ENCODE measurements at places on chromosomes 7 and 10. TPM values are rescaled to one million over a fixed set of nuclear protein-coding genes. Genes with fewer than 3 reads are reported as not detected.
A peak's percentile ranks its signal among the peaks of the same experiment; 100 is the strongest.

The C10orf105 gene
- total RNA-seq: not detected

- no peaks in the 10 kb centered on the region for H3K36me3 ChIP-seq
- H3K4me1 ChIP-seq: no peaks in the 10 kb centered on the region
- H3K4me3 ChIP-seq: no peak overlapping the region
- no peak overlapping the region for H3K27ac ChIP-seq
- no peak for DNase-seq
These were observed 113.9 kb upstream of the FAM171A1 start for GRCh38 chr10:15485027-15485426.

GRCh38 chr7:98107313-98107721 lies 655 bp downstream of the LMTK2 start:
- H3K4me3 ChIP-seq: peak overlapping the region; percentile 100
- peaks cover 46% of the 10 kb centered on the region for H3K4me1 ChIP-seq
- peak overlapping the region; percentile 94 for H3K27ac ChIP-seq
- no peaks in the 10 kb centered on the region for H3K27me3 ChIP-seq

GRCh38 chr7:26295586-26295985 lies 3.9 kb downstream of the SNX10 start:
- H3K27ac ChIP-seq: no peak overlapping the region
- H3K36me3 ChIP-seq: no peaks in the 10 kb centered on the region
- DNase-seq: no peak
- peaks cover 20% of the 10 kb centered on the region for H3K4me1 ChIP-seq
- H3K4me3 ChIP-seq: no peak overlapping the region

GRCh38 chr10:111186358-111186757 lies 109.5 kb downstream of the ADRA2A start:
- DNase-seq: no peak
- H3K4me3 ChIP-seq: no peak overlapping the region
- H3K27me3 ChIP-seq: no peaks in the 10 kb centered on the region
- no peak overlapping the region for H3K27ac ChIP-seq
- no peaks in the 10 kb centered on the region for H3K36me3 ChIP-seq

- H3K4me1 ChIP-seq: no peaks in the 10 kb centered on the region
- DNase-seq: no peak
- no peak overlapping the region for H3K4me3 ChIP-seq
- no peaks in the 10 kb centered on the region for H3K27me3 ChIP-seq
These were observed 22.0 kb downstream of the PEX1 start for GRCh38 chr7:92506363-92506762.

DNA sequence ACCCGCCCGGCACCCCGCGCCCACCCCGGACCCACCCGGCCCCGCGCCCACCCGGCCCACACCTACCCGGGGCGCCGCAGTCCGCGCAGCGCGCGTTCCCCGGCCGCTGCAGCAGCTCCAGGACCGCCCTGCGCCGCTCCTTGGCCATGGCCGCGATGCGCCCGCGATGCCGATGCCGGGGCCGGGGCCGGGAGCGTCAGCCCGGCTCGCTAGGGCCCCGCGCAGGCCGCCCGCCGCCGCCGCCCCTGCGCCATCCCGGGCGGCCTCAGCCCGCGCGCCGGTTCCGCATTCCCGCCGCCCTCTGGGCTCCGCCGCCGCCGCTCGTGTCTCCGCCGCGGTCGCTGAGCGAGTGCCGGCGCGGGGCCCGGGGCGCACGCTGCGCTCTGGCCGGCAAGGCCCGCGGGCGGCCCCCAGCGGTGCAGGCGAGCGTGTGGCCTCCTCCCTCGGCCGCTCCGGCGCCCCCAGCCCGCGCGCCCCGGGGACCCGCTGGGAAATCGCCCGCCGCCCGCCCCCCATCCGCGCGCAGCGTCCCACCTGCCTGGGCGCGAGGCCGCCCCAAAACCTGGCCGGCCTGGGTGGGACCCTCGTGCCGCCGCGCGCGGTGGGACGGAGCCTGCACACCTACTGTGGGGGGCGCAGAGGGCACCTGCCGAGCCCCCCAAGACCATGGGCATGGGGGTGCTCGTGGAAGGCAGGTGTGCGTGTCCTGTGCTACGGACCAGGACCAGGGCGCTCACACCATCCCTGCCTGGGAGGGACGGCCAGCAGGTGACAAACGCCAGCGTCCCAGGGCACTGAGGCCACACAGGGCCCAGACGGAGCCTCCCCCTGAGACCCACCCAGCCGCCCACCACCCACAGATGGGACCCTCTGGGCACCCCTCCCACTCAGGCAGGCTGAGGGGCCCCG lies at the start of gene ADAP1:
TSS of gene ADAP1 (minus strand) at position 351 of the 909 bp plus-strand sequence. CDS start at position 148, 203 bp downstream.
- H3K4me3 ChIP-seq: no peak within 1 kb of the TSS
- no peak within 1 kb of the TSS for H3K27ac ChIP-seq
- peak; percentile 62 for DNase-seq
- no peaks in the 10 kb centered on the region for H3K27me3 ChIP-seq
- peaks cover 15% of the 10 kb centered on the region for H3K4me1 ChIP-seq

DNA sequence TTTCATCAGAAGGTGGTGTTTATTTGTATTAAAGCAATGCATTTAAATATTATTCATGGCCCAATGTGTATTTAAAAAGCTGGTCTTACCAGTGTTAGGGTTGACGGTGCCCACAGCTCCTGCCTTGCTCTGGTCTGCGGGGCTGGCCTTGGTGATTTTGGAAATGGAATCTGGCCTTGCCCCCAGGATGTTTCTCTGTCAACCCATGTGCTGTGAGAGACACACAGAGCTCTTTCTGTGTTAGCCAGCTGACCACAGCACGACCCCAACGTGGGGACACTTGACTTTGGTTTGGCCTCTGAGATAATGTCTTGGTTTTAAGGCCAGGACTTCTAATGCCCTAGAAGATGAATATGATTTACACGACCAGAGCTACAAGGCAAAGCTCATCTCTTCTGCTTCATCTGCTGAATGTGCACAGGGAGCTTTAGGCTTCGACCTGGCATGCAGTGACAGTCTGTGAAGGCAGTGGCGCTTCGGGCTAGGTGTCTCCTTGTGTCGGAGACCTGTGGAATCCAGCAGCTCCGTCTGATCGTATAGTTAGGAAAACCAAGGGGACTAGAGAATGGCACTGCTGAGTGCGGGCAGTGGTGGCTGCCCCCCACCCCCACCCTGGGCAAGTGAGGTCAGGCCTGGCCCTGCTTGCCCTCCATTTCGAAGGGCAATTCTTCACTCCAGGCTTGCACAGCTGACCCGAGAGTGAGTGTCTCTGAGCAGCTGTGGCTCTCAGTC lies 246.1 kb downstream of the EBF3 start:
- DNase-seq: no peak
- H3K4me3 ChIP-seq: no peak overlapping the region
- no peak overlapping the region for H3K27ac ChIP-seq
- H3K4me1 ChIP-seq: no peaks in the 10 kb centered on the region
- H3K36me3 ChIP-seq: no peaks in the 10 kb centered on the region
- no peaks in the 10 kb centered on the region for H3K27me3 ChIP-seq

DNA sequence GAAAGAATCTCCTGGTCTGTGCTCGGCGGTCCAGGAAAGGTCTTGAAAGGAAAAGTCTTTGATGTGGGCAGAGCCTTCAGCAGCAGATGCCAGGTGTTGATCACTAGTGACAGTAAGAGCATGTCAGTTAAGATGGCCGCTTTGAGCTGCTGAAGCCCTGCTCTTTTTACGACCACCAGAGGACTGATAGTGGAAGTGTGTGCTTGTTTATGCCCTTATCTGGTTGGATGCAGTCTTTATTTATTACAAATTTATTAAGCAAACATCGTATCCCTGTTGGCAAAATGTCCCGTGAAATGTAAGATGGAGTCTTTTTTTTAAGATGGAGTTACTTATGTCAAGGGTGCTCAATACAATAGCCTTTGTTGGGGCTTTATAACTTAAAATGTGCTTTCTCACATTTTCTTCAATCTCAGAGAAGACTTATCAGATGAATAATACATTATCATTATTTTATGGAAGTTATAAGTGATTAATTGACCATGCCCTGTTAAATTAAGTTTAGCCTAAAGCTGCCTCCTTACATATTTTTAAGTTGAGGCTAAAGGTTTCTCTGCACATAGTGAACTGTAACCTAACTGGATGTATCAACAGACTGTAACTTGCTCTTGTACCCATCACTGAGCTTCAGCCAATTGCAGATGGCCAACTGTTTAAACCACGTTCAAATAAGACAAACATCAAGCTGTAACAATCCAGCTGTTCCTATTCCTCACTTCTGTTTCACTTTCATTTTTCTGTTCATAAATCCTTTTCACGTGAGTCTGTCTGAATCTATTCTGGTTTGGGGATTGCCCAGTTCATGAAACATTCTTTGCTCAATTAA lies 97.4 kb upstream of the PIK3CG start:
- no peaks in the 10 kb centered on the region for H3K27me3 ChIP-seq
- H3K36me3 ChIP-seq: no peaks in the 10 kb centered on the region
- no peak for DNase-seq
- H3K4me3 ChIP-seq: no peak overlapping the region
- no peak overlapping the region for H3K27ac ChIP-seq

DNA sequence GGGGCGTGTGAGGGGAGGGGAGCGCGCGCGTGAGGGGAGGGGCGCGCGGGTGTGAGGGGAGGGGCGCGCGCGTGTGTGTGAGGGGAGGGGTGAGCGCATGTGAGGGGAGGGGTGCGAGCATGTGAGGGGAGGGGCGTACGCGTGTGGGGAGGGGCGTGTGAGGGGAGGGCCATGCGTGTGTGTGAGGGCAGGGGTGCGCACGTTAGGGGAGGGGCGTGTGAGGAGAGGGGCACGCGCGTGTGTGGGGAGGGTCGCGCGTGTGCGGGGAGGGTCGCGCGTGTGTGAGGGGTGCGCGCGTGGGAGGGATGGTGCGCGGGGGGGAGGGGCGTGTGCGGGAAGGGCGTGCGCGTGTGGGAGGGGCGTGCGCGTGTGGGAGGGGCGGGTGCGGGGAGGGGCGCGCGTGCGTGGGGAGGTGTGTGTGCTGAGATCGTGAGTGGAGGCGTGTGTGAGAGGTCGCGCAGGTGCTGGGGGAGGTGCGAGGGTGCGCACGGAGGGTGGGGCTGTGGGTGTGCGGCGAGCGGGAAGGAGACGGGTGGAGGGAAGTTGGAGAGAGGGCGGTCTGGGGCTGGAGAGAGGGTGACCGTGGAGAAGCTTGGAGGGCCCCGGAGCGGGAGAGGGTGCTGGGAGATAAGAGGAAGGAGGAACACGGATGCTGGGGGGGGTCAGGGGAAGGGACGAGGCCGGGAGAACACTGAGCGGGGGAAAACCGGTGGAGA lies 19.7 kb downstream of the MXI1 start:
- no peaks in the 10 kb centered on the region for H3K36me3 ChIP-seq
- no peaks in the 10 kb centered on the region for H3K27me3 ChIP-seq
- H3K4me1 ChIP-seq: peaks cover 17% of the 10 kb centered on the region
- DNase-seq: peak; percentile 71
- peak overlapping the region; percentile 93 for H3K27ac ChIP-seq
- peak overlapping the region; percentile 93 for H3K4me3 ChIP-seq

GRCh38 chr7:99794585-99795502 lies 10.9 kb upstream of the CYP3A4 start:
- H3K4me3 ChIP-seq: no peak overlapping the region
- H3K4me1 ChIP-seq: peaks cover 54% of the 10 kb centered on the region
- DNase-seq: peak; percentile 67
- no peaks in the 10 kb centered on the region for H3K27me3 ChIP-seq
- no peaks in the 10 kb centered on the region for H3K36me3 ChIP-seq

- H3K36me3 ChIP-seq: no peaks in the 10 kb centered on the region
- H3K4me1 ChIP-seq: peaks cover 19% of the 10 kb centered on the region
- DNase-seq: no peak
- H3K27me3 ChIP-seq: no peaks in the 10 kb centered on the region
- H3K4me3 ChIP-seq: no peak overlapping the region
These were observed 3.2 kb downstream of the SNCG start for GRCh38 chr10:86961481-86962091.

GRCh38 chr7:77386165-77386822 lies 29.9 kb downstream of the GSAP start:
- no peak for DNase-seq
- H3K27ac ChIP-seq: no peak overlapping the region
- H3K27me3 ChIP-seq: no peaks in the 10 kb centered on the region
- no peak overlapping the region for H3K4me3 ChIP-seq

The ALOX5 gene
- total RNA-seq: 63.0 TPM

GRCh38 chr10:49157229-49157628 lies 23.4 kb upstream of the FAM170B start:
- H3K36me3 ChIP-seq: no peaks in the 10 kb centered on the region
- H3K27ac ChIP-seq: no peak overlapping the region
- DNase-seq: no peak
- no peak overlapping the region for H3K4me3 ChIP-seq

The SLC18A3 gene
- not detected for total RNA-seq

DNA sequence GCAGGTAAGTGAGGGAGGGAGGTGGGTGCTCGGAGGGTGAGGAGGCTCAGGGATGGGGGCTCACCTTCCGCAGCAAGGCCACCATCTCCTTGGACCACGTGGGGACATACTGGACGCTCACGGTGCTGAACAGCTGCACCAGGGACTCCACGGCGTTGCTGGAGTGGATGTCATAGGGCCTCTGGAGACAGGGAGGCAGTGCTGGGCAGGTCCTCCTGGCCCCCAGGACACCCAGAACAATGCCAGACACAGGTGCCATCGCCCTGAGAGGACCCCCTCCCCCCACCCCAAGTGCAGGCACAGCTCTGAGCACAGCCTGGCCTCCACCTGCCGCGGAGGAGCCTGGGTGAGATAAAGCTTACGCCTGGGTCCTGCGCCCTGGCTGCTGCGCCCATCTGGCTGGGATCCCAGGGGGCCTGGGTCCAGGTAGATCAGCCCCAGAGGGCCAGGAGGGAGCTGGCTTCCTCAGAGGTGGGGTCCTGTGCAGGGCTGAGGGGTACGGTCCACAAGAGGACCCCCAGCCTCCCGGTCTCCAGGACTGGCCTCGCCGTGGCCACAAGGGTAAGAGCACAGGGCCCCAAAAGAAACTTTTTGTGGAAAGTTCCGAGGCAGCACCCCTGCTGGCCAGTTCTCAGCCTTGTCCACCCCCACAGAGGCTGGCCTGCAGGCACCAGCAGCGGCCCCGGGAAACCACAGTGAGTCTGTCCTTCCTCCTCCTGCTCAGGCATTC lies 37.8 kb downstream of the DPYSL4 start:
- H3K27ac ChIP-seq: no peak overlapping the region
- peaks cover 6% of the 10 kb centered on the region for H3K4me1 ChIP-seq
- no peak for DNase-seq
- H3K4me3 ChIP-seq: no peak overlapping the region

GRCh38 chr7:28480595-28480994 lies 68.3 kb downstream of the CREB5 start:
- no peaks in the 10 kb centered on the region for H3K4me1 ChIP-seq
- H3K4me3 ChIP-seq: no peak overlapping the region

The ECHDC3 gene
- total RNA-seq: 153 TPM

DNA sequence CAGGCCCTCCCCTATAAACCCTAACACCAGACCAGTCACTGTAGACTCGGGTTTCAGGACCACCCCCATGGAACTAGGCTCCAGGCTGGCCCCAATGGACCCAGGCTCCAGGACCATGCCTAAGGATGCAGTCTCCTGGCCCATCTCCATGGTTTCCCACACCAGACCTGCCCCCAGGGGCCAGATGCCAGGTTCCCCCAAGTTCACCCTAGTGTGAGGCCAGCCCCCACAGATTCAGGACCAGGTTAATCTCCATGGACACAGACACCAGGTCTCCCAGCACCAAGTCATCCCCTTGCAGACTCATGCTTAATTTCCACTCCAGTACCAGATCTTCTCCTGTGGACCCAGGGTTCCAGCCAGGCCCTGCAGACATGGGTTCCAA lies 103.8 kb upstream of the LANCL2 start:
- no peak overlapping the region for H3K27ac ChIP-seq
- DNase-seq: no peak
- H3K4me1 ChIP-seq: peaks cover 8% of the 10 kb centered on the region
- H3K36me3 ChIP-seq: no peaks in the 10 kb centered on the region
- no peak overlapping the region for H3K4me3 ChIP-seq

- no peaks in the 10 kb centered on the region for H3K36me3 ChIP-seq
- DNase-seq: no peak
- no peaks in the 10 kb centered on the region for H3K4me1 ChIP-seq
- no peaks in the 10 kb centered on the region for H3K27me3 ChIP-seq
These were observed 292.1 kb downstream of the BBS9 start for GRCh38 chr7:33421429-33421828.
